ENCODE measurements at places on chromosomes 5 and 9.

DNA sequence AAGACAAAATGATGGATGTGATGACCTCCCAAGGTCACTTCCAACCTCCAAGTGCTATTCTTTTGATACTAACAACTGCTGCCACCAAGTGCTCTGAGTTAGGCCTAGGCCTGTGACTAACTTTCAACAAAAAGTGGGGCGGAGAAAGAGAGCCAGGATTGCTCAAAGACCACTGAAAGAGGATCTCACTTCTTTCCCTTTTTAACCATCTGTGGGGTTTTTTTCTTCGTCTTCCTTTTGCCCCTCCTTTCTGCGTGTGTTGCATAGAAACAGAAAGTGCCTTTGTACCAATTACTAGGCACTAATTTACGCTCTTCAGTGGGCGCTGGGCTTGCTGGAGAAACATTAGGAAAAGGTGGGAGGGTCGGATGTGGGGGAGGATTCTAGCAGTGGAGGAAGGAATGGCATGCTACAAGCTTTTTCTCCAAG lies 8.0 kb downstream of the KLF9 start:
- peak; percentile 49 for DNase-seq

DNA sequence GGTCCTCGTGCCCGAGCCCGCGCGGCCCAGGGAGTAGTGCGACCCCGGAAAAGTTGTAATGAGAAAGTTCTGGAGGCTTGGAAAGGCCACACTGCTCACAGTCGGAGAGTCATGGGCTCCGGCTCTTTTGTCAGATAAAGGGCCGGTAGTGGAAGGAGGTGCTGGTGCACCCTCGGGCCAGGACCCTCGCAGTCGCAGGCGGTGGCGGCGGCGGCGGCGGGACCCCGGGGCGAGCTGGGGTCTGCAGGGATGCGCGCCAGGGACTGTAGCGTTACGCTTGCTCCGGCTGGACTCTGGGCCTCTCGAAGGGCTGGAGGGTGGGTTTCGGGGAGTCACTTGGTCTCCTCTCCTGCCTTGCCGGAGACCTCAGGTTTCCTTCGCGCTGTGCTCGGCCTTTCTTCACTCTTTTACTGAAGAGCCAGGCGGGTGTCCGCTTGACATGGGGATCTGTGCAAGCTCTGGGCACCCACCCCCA lies 1.5 kb downstream of the RORB start:
- DNase-seq: no peak

DNA sequence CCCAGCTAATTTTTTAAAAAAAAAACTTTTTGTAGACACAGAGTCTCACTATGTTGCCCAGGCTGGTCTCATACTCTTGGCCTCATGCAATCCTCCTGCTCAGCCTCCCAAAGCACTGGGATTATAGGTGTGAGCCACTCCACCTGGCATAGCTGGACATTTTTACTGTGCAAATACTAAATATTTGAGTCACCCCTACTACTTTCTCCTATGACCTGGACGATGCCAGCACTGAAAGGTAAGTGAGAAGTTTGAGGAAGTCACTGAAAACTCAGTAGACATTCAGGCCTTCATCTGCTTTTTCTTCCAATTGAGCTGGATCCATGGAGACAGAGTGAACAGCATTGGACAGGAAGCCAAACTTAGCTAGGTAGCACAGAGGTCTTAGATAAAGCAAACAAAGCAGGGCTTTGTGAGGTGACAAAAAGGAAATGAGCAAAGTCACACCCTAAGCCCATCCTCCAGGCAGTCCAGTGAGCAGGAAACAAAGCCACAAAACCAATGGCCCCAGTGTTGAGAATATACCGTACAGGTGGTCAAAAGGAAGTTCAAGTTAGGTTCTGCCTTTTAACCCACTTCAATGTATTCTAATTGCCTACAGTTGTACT lies 192.6 kb upstream of the RASA1 start:
- DNase-seq: peak; percentile 63

DNA sequence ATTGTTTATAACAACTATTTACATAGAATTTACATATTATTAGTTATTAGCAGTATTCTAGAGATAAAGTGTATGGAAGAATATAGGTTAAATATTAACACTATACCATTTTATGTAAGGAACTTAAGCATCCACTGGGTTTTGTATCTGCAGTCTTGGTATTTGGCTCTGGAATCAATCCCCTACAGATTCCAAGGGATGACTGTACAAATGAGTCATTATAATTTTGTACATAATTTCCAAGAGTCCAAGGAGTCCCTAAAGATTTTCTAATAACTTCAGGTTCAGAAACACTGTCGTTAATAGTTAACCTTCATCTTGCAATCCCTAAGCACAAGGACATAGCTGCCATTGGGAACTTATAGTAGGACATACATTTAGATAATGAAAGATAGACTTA lies 254.8 kb upstream of the PDE4D start:
- DNase-seq: no peak

GRCh38 chr5:65808251-65808741 lies 86.3 kb downstream of the NLN start:
- DNase-seq: no peak

DNA sequence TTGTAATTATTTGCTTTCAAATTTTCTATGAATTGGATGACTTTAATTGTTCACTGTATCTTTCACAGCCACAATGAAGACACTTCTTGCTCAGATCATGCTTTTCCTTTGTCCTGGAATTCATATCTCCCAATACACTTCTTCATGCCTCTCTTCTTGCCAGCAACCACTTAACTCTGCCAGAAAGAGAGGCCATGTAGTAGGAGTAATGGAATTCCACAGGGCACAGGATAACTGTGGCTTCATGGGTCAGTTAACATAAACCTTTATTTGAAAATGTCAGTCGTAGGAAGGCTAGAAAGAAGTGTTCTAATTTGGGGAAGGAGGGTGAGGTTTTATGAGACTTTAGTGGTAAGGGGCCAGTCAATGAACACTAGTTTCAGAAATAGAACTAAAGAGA lies 190.3 kb downstream of the TMEM167A start:
- no peak for DNase-seq

- DNase-seq: no peak
Observed at GRCh38 chr5:10591159-10591558, 27.3 kb downstream of the ANKRD33B start.

- DNase-seq: no peak
Observed at GRCh38 chr9:73880101-73880500, 617.0 kb upstream of the RORB start.

DNA sequence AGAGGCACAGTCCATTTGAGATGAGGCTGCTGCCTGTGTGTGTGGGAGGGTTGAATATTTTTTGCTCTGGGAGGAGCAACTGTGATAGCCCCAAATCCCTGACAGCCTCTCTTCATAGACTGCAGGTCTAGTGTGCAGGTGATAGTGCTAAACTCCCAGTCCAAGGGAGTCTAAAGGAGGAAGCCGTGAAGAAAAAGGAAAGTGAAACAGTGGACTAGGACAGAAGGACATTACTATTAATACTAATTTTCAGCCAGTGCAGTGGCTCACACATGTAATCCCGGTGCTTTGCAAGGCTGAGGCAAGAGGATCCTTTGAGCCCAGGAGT lies 295.0 kb downstream of the PDE4D start:
- DNase-seq: no peak

- DNase-seq: no peak
Observed at GRCh38 chr5:163893281-163893680, 387.9 kb downstream of the MAT2B start.

- DNase-seq: no peak
Observed at GRCh38 chr9:16449076-16449730, 421.3 kb downstream of the BNC2 start.

- no peak for DNase-seq
Observed at GRCh38 chr9:4318326-4318725, 18.5 kb upstream of the GLIS3 start.

DNA sequence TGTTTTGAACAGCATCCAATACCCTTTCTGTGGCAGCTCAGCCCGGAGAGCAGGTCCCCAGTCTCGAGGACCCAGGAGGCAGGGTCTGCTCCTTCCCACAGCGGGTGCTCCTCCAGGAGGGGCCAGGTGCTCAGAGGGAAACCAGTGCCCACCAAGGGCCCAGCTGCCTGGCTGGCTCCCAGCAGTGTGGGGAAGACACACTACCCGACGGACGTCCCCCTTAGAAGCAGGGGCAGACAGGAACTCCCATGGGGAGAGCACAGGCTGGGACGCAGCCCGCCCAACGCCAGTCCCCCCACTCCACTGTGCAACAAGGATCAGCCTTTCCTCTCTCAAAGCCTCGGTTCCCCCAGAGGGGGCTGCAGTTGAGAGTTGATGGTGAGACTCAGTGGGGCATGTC lies 57.6 kb downstream of the ADAMTS2 start:
- DNase-seq: no peak

GRCh38 chr9:132049323-132049882 lies 30.3 kb downstream of the MED27 start:
- no peak for DNase-seq

DNA sequence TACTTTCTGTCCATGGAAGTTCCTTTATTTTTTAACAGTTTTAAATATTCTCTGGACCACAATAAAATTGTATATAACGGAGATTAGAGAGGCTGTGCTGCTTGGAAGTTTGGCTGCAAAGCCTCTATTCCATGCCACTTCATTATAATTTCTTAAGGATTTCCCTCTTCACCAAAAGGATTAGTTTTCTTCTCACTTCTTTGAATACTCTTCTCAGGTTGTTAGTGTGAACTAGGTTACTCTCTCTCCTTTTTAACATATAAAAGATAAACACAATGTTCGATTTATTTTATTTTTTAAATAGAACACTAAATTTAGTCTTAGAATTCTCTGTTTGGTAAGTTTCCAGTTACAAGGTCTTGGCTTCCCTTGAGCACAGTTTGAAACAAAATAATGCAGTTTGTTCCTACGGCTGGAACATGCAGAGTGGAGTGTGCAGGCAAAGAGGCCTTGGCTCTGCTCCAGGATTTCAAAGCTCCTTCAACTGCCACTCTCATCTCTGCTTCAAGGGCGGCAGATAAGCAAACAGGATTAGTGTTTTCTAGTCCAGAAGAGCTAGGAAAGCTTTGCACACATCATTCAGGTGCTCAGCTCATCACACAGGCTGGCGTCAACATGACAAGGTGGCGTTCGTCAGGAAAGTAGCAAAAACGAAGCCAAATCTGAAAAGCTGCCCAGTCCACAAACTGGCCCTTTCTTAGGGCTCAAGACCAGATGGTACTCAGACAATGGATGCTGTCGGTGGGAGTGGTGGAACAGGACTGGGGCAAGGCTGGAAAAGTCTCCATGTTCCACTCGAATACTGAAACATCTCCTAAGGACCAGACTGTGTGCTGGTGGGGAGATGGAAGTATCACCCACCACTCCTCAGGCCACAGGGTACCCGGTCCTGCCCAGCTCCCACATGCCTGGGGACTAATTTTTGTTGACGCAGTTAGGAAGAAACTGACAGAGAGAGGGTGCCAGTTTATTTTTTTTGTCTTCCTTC lies 286.6 kb downstream of the CRB2 start:
- no peak for DNase-seq

DNA sequence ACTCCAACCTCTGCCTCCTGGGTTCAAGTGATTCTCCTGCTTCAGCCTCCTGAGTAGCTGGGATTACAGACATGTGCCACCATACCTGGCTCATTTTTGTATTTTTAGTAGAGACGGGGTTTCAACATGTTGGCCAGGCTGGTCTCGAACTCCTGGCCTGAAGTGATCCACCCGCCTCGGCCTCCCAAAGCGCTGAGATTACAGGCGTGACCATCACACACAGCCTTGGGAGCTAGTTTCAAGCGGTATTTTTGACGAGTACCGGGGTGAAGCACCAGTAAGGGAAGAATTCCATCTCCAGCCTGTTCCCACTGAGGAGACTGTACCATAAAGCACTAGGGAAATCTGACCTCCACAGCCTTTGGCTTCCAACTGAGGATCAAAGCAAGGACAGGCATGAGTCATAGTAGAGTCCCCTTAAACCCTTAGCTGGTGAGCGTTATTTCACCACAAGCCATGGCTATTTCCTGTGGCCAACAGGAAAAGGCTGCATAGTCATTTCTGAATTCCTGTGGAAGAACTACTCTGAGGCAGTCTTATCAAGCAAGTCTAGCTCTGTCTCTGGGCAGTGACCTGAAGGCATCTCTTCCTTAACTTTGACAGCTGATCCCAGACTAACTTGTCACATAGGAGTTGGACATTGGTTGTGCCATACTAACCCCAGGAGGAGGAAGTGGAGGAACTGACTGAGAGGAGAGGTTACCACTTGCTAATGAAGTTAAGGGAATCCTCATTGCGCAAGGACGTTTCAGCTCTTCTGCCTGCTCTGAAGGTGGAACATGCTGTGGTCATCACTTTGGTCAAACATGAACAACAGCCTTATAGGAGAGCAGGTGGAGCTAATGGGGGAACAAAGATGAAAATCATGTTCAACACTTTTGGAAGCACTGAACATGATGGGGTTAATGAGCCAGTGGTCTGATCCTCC lies 85.8 kb upstream of the DMRT1 start:
- peak; percentile 88 for DNase-seq

GRCh38 chr9:38344566-38345324 lies 47.8 kb upstream of the ALDH1B1 start:
- DNase-seq: no peak

DNA sequence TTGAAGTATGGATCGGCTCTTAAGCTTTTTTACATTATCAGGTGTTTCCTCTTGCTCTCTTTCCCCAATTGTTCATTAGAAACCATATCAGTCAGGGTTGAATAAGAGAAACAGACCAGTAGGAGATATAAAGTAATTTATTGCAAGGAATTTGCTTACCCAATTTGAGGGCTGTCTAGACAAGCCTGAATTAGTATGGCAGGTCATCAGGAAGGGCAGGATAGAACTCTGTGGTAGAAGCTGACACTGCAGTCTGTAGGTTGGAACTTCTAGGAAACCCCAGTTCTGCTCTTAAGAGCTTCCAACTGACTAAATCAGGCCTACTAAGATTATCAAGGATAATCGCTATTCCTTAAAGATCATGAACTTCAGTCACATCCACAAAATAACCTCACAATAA lies 24.3 kb downstream of the ISOC1 start:
- DNase-seq: no peak

GRCh38 chr9:20405078-20405477 lies 217.2 kb downstream of the MLLT3 start:
- no peak for DNase-seq

GRCh38 chr5:151196556-151197290 lies 27.2 kb downstream of the CCDC69 start:
- DNase-seq: no peak

DNA sequence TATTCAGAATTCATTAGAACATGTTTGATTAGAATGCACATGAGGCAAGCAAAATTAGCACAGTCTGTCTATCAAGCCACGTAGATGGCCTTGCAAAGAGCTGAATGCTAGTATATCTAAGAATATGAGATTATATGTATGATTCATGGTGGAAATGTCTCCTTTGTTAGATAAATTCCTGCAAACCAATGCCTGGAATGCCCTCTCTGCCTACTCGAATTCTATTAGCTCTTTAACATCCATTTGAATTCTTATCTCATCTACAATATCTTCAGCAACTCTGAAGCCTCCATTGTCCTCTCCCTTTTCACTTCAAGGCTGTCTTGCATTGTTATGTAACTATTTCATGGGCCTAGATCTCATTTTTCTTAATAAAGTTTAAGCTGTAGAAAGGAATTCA lies 205.5 kb downstream of the TMC1 start:
- no peak for DNase-seq
